AML-193 (cell line): ENCODE measurements at places on chromosomes 3 and 15.

DNA sequence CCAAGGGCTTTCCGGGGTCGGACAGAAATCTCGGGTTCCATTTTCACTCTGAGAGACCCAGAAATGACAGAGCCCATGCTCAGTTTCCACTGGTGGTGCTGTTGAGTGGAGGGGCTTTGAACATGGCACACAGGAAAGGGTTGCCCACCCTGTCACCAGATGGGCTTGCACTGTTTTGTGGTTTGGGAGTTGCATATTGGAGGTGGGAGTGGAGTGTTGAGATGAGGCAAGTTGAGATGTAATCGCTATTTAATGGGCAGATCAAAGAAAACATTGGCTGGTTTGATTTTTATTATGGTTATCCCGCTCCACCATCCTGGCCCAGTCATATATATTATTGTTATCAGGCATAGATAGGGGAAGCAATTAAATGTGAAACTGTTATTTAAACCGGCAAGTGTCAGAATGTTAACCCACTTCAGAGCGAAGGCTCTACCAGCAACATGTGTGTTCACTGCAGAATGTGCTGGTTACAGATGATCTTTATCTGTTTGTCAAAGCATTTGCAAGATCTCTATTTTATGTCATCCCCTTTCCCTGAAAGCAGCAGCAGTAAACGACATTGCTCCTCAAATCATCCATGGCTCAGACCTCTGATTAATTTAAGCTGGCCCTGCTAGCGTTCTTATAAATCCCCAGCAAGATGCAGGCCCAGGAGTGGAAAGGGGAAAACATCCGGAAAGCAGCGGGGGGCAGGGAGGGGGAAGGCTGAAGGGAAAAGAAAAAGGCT is 58.3 kb upstream of the TSEN2 start:
- no peak for DNase-seq

- no peak for DNase-seq
Observed at GRCh38 chr3:39193391-39193790, 996 bp upstream of the XIRP1 start.

DNA sequence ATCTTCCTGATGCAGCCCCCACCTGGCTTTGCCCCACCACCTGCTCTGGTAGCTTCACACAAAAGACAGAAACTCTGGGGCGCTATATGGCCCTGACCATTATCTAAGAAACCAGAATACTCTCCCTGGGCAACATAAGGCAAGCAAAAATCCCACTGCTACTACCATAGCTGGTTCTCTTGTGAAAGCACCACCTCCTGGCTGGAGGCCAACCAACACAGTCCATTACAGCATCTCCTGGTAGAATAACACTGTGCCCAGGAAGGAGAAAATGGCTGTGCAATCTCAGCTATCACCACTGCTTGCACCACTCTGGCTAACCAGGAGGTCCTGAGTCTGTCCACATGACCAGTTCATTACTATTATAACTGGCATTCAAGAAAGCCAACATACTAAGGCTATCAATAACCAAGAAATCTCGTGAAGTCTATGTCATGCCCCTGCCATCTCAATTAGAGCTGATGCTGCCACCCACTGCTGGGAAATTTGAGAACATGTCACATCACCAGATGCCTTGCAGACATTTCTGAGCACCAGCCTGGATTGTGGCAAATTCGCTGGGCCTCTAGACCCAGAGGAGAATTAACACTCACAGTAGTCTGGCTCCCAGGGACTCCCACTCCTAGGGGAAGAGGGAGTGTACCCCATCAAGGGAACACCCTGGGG is 1114.8 kb downstream of the ROBO2 start:
- no peak for DNase-seq

DNA sequence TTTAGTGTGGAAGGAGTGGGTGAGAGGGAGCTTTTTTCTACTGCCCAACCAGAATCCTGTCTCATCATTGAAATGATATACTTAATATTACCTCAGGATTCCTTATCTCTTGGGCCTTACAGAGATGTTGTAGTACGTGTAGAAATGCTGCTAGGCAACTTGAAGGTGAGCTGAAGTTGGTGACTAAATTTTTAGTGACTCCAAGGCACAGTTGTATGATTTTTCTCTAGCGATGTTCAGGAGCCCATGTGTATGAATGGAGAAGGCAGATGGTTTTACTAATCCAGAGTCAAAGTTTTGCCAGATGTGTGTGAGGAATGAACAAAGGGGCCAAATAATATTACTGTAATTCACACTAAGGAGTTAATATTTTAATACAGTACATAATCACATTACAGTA is 42.8 kb upstream of the TEX9 start:
- DNase-seq: no peak

GRCh38 chr15:60829416-60829815 is 350.5 kb upstream of the ICE2 start:
- DNase-seq: no peak

DNA sequence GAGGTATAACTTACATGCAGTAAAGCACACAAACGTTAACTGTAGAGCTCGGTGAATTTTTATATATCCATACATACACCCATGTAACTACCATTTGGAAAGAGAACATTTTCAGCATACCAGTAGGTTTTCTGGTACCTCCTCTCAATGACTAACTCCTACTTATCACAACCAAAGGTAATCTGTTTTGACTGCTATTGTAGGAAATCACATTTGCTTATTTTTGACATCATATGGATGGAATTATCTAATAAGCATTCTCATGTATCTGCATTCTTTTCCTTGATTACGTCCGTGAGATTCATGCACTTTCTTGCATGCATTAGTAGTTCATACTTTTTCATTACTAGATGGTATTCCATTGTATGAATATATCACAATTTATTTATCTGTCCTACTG is 76.8 kb downstream of the CSNK1G1 start:
- DNase-seq: no peak

GRCh38 chr3:192258721-192259120 is 468.6 kb downstream of the FGF12 start:
- DNase-seq: no peak

GRCh38 chr3:157906627-157907026 is 199.6 kb downstream of the SHOX2 start:
- DNase-seq: no peak
